ENCODE measurements at places on chromosomes 6 and 20.

DNA sequence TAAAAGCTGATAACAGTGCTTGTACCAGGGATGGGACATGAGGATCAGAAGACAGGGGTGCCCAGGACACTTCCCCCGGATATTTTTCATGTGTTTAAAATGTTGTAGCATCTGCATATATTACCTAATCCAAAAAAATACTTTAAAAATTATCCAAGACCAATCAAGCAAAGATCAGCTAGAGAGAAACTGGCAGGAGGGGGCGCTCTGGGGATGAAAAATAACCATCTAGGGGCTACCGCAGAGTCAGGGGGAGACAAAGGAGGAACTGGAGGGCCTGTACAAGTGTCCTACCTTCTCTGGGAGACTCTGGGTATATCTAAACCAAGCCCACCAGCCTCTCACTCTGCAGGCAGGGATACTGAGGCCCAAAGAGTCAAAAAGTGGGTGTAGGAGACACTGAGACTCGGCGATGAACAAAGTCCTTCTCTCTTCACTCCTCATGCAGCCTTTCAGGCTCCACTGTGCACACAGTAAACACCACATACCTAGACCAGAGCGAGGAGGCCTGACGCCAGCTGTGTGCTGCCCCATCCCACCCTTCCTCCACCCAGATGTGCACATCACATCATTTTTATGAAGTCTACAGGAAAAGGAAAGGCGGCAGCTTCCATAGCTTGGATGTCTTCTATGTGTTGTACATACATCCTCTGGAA, 9.8 kb downstream of the RIMS4 start:
- peak; percentile 42 for DNase-seq

- DNase-seq, result no peak
Measured at GRCh38 chr20:23094927-23095326, 8.8 kb upstream of the CD93 start.

DNA sequence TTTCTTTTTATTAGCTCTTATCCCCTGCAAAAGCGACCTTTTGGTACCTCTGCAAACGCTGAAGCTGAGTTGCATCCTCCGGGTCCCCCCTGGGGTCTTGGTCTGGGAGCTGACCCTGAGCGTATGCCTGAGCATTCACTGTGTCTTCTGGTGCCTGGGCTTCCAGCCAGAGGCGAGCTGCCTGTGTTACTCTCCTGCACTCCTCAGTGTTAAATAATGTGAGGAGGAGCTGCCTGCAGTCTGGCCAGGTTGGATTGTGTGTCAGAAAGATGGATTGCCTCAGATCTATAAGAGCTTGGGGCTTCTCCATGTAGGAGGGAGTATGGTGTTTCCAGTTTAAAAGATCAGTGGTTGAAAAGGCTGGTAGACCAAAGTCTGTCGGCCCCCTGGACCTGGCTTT, 8.7 kb upstream of the GMPR start:
- DNase-seq, result no peak

GRCh38 chr6:100808638-100809275, 72.4 kb downstream of the ASCC3 start:
- DNase-seq, result no peak

DNA sequence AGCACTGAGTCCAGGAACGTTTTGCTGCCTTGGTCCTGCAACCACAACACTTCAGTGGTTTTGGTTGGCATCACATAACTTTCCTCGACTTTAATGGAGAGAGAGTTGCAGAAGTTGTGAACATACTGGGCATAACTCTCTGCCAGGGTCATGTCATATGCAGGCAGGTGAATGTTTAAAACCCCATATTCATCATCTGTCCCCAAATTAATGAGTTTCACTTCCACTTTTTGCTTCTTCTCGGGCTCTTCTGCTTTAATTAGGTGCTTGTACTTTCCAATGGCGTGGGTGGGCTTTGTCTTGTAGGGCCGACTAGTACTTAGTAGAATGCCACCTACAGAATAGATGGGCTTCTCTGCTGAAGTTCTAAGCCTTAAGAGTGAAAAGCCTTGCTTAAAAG, 45.2 kb upstream of the TFAP2A start:
- DNase-seq, result no peak

- DNase-seq, result no peak
Measured at GRCh38 chr6:8337147-8337546, 98.2 kb downstream of the SLC35B3 start.

GRCh38 chr20:53826597-53827291, 233.1 kb upstream of the ZNF217 start:
- DNase-seq, result no peak

Data from HT-29 (cell line).